ENCODE measurements at places on chromosomes 13 and 19. TPM values are rescaled to one million over a fixed set of nuclear protein-coding genes. Genes with fewer than 3 reads are reported as not detected.

DNA sequence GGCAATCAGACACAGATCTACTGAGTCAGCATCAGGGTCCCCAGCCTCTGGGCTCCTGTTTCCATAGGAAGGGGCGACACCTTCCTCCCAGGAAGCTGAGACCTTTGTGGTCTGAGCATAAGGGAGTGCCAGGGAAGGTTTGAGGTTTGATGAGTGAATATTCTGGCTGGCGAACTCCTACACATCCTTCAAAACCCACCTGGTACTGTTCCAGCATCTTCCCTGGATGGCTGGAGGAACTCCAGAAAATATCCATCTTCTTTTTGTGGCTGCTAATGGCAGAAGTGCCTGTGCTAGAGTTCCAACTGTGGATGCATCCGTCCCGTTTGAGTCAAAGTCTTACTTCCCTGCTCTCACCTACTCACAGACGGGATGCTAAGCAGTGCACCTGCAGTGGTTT is 9.2 kb downstream of the INSL3 start:
- DNase-seq = no peak

GRCh38 chr13:96191367-96191766 is 101.5 kb downstream of the HS6ST3 start:
- no peak for DNase-seq

The AP1M2 gene
- not detected for total RNA-seq

DNA sequence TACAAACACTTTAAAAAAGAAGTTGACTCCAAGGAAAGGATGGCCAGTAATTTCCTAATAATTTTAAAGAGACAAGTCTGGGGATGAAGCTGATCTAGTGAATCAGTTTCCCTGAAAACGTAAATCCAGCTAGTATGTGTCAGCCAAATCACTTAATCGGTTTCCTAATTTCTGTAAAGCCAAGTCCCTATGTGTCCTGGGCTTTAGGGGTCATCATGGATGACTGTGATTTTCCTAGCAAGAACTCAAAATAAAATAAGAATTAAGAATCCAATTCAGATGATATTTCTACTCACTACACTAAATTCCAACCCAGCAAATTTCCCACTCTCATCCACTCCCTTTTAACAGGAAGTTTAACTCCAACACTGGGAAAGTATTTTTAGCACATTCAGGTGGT is 35.9 kb downstream of the ELF1 start:
- no peak for DNase-seq

The SIGLEC10 gene
- 0.40 TPM for total RNA-seq

All from left ventricle myocardium superior (tissue), 1 donor.